A172 (cell line): ENCODE measurements at places on chromosomes 4 and X. TPM values are rescaled to one million over a fixed set of nuclear protein-coding genes. Genes with fewer than 3 reads are reported as not detected.

DNA sequence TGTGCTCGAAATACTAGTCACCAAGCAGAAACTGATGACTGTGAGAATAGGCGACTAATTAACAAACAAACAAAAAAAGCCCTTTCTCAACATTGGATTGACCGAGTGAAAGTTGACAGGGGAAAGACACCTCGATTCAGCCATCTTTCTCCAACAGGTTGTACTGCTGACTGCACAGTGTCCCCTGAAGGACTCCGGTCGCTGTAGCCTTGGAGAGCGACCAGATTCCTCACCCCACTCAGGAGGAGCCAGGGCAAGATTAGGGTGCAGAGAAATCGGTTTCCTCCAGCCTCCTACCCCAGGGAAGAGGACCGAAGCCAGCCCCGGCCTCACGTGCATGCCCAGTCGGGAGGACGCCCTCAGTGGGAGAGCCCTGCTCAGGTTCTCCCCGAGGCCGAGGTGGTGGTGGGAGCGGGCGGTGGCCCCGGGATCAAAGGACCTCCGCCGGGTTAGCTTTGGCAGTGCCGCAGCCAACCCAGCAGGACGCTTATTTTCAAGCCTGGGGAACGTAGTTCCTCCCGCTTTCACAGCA lies 1.1 kb upstream of the RAP1GDS1 start:
- DNase-seq = peak; percentile 37

DNA sequence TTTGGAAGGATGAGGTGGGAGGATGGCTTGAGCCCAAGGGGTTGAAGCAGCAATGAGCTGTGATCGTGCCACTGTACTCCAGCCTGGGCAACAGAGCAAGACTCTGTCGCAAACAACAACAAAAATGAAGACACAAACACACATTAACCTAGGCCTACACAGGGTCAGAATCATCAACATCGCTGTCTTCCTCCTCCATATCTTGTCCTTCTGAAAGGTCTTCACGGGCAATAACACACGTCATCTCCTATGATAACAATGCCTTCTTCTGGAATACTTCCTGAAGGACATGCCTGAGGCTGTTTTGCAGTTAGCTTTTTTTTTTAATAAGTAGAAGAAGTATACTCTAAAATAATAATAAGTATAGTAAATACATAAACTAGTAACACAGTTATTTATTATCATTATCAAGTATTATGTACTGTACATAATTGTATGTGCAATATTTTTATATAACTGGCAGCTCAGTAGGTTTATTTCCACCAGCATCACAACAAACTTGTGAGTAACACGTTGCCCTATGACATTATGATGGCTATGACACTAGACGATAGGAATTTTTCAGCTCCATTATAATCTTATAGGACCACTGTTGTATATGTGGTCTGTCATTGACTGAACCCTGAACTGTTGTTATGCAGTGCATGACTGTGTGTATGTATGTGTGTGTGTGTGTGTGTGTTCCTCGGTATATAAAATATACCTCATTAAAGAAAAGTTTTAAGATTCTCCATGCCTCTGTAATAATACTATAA lies 69.2 kb upstream of the MAML3 start:
- no peak for DNase-seq

SRPX gene
- total RNA-seq = 63.8 and 71.2 TPM in 2 replicates

- DNase-seq = no peak
Observed at GRCh38 chr4:5918331-5918985, 25.6 kb upstream of the CRMP1 start.

GPRASP1 gene
- 0.26 and 0.29 TPM in 2 replicates for total RNA-seq

RASL11B gene
- total RNA-seq = not detected in 2 replicates

DNA sequence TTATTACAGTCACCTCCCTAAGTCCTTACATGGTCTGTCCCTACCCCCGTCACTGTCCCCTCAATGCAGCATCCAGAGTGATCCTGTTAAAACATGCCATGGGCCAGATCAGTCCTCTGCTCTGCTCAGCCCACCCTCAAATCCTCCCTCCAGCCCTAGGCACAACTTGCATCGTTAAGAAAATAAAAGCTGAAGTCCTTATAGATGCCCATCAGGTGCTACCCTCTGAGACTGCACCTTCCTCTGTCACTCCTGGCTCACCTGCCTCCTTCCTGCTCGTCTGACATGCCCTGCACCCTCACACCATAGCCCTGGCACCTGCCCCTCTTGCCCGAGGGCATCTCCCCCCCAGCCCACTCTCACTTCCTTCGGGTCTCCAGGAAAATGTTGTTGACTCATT lies 4.1 kb downstream of the STK32B start:
- DNase-seq = no peak

GRCh38 chr4:123120473-123120872 lies 198.1 kb upstream of the NUDT6 start:
- DNase-seq = no peak

DNA sequence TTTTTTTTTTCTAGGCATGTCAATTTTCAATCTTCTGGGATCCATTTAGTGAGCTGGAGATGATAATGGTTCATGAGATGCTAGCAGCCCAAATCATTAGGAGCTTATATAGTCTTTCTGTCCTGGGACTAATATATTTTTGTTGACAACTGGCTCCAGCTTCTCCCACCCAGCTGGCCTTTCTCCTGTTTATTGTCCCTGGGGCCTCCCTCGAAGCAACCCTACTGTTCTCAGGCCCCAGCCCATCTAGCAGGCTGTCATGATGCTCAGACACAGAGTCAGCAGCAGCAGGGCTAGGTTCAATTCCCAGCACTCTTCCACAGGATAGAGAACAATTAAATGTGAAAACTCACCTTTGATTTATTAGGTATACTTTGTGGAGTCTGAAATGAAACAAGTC lies 127.6 kb upstream of the MID1 start:
- DNase-seq = no peak

GRCh38 chr4:17614416-17615299 lies at the start of gene MED28:
Gene MED28, plus strand, starts transcription at chr4:17614641. Its CDS starts 14 bp downstream, at chr4:17614655.
- peak; percentile 93 for DNase-seq

DIPK2B gene
- not detected in 2 replicates for total RNA-seq

DNA sequence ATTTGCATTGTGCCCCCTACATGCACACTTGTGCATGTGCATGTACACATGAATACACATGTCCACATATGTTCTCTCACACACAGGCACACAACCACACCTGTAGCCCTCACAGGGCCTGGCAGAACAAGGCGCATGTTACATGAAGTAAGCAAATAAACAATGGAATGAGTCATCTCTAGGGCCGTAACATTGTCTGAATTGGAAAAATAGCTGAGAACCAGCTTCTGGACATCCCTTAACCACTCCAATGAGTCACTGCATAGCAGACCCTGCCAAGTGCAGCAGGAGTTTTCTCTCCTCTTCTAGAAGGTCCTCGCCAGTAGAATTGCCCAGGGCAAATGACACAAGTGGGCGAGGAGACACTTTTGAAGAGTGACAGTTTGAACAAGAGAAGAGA lies 66.1 kb downstream of the MAGEA10 start:
- peak; percentile 78 for DNase-seq
